ENCODE measurements at places on chromosomes 11 and 22.

- no peak for DNase-seq
Measured at GRCh38 chr11:21908211-21908610, 284.7 kb upstream of the ANO5 start.

GRCh38 chr11:86370922-86371594, 3.6 kb upstream of the CCDC81 start:
- DNase-seq: no peak

DNA sequence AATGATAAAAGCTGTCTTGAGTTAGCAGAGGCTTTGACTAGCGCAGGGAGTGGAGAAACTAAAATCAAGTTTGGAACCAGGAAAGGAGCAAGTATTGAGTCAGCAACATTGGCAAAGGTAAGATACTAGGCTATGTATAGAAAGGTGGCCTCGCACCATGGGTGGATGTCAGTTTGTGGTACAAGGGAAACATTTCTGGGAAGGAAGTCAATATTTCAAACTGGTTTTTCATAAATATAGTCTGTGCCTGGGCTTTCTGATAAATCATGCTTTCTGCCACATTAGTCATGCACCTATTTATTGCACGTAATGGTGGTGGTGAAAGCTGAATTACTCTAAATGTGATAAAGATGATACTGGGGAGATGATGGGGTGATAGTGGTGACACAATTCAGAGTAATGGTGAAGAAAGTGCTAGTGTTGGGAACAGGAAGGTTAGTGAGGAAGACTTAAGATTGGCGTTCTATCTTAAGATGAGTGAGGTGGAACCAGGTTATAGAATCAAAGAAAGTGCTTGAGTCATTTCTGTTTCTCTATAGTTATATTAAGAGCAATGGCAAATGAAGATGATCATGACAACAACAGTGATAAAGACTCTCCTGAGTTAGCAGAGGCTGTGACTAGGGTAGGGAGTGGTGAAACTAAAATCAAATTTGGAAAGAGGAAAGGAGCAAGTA, 729.0 kb downstream of the FAM181B start:
- DNase-seq: no peak

DNA sequence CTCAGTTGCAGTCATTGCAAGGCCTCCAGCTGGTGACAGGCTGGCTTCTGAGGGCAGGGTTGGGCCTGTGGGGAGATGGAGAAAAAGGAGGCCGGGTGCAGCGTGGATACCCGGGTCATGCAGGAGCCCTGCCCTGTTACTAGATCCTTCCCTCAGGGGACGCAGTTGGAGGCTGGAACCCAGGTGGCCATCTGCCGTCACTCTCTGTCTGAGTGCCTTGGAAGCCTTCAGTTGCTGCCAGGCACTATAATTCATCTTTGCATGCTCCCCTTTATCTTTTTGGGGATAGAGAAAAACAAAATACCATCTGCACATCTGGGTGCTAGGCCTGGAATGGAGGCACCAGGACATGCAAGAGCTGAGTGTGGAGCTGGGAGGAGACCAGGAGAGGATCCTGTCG, 82.7 kb downstream of the TP53I11 start:
- DNase-seq: no peak

DNA sequence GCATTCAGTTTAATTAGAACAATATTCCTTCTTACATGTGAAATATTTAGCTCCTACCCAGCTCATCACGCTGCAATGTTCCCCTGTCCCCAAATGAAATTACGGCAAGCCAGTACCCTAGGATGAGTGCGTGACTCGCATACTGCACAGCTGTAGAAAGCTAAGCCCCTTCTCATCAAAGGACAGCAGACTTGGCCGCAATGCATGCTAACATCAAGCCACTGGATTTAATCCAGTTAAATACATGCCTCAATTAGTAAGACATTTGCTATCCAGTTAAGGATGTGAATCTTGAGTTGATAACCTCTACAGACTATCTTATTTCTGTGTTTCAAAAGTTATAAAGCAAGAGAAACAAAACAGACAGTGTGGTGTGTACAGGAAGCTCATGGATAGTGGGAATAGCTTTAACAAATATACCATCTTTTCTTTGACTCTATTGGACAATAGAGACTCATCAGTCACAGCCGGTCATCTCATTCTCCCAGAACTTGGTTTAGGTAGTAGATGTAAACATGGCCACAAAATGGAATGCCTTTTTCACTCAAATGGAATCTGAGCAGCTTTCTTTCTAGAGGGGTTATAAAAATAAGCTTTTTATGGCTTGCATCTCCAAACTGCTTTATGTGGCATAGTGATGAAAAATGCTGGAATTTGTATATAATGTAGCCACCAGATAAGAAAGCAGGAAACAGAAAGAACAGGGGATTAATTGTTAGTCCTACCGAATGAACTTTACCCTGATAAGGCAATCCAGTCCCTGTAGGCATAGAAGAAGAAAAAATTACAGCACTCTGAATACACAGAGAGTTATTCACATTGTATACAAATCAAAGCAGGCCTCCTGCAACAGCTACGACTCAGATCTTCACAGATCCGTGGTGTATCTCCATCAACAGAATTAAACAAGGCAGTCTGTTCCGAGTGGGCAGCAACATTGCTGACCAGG, 224.1 kb downstream of the CADM1 start:
- no peak for DNase-seq

DNA sequence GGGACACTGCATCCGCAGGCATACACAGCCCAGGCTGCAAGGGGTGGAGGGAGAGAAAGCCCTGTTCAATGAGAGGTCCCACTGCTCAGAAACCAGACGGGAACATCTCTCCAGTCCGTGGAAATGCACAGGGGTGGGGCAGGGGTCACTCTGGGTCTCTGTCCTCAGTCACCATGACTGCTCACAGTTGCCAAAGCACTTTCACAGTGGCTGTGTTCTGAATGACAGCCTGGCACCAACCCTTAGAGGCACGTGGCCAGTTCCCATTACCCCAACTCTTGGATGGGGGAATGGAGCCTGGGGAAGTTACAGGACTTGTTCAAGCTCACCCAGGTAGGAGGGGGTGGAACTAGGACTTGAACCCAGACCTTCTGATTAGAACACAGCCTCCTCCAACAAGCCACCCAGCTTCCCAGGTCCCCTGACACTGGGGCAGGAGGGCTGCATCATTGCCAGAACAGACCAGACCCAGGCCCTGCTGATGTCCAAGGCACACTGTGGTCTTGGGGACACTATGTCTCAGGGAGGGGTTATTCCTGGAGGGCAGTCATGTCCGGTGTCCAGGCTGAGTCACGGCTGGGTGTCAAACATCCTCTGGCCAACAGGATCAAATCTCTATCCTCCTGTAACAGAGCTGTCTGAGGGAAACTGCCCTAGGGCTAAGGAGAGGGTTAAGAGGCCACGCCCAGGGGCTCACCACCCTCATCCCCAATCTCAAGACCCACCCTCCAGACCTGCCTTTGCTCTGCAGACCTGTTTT, 8.2 kb downstream of the ZNF70 start:
- no peak for DNase-seq

DNA sequence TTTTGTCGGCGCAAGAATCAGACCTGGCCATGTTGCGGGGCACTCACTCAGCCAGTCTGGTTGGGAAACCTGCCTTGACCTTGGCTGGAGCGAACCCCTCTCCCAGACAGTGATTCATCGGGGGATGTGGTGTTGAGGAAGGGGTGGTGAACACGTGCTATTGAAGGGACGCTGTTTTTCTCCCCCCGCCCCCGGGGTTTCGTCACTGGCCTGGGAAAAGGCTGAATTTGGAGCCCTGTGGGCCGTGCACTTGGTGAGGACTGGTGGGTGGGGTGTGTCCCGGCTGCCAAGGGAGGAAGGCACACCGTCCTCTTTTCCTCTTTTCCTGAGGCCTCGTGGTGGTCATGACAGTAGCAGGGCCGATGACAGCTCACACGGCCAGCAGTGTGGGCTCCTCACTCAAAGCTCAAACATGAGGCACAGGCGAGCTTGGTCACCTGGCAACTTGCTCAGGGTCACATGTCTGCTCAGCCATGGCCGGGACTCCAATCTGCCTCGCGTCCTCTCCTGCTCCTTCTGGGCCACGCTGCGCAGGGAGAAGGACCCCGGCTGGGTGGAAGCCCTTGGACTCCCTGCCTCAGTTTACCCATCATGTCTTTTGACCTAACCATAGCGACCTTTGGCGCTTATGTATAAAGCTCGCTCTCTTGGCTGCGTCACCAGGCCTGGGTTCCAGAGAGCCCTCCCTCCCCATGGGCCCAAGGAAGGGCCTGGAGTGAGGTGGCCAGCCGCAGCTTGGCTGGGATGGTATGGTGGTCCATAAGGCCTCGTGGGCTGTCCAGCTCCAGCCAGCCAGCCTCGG, 49.4 kb downstream of the SMIM38 start:
- DNase-seq: no peak

DNA sequence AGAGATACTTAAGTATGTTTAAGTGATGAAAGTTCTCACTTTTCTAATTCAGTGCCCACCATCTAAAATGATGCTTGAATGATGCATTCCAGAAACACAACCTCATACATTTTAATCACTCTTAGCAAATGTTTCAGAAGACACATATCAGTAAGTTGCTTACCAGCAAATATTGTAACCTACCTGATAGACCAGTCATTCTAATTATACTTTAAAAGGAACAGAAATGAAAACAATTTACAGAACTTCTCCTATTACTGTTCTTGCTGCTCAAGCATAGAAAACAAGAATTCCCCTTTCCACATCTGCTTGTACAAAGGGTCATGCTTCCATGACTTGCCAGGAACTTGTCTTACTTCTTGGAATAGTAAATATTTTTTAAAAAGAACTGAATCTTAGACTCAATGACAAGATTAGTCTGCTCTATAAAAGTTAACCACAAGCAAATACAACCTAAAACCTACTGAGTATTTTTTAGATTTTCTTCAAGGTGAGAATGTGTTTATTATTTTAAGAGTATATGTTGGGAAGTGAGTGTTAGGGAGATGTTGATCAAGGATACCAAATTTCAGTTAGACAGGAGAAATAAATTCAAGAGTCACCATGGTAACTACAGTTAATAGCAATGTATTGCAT, 82.0 kb upstream of the SC5D start:
- DNase-seq: no peak

DNA sequence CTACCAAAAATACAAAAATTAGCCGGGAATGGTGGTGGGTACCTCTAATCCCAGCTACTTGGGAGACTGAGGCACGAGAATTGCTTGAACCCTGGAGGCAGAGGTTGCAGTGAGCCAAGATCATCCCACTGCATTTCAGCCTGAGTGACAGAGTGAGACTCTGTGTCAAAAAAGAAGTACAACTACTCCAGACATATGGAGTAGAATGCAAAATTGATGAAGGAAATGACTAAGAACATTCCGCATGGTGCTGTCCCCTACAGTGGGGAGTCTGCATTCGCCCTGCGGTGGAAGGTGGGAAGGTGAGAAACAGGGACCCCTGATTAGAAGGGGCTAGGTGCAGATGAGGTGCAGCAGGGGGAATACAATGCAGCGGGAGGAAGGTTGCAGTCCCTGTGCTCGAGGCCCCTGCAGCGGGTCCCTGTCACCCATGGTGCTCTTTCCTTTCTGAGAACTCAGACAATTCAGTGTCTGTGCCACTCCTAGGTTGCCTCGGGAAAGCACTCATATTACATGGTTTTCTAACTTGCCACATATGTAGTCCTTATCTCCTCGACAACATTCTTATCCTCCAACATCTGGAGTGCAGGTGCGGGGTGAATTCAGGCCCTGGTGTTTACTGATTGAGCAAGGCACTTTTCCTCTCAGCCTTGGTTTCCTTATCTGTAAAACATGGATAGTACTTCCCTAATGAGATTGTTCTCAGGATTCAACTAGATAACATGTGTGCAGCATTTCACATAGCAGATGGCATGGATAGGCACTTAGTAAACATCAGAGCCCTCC, 5.2 kb downstream of the POLD4 start:
- no peak for DNase-seq

- no peak for DNase-seq
Measured at GRCh38 chr11:60195923-60196368, 13.1 kb upstream of the MS4A6A start.

DNA sequence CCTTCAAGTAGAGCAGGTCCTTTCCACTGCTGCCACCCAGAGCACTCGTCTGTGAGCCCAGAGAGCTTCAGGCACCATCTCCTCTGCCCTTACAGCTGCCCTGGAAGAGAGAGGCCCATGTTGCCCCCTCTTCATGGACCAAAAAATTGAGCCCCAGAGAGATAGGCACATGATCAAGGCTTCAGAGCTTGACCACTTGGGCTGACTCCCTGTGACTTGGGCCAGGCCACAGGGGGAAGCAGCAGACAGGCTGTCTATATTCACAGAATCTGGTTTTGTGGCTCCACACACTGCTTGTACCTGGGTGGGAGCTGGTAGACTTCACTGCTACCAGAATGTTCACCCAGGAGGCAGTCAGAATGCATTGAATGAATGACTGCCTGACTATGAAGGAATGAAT, 58.2 kb downstream of the SMIM38 start:
- DNase-seq: no peak

GRCh38 chr11:10556590-10556989, 11.9 kb downstream of the LYVE1 start:
- no peak for DNase-seq
